ENCODE measurements at places on chromosomes 7 and 10.
A peak's percentile ranks its signal among the peaks of the same experiment; 100 is the strongest.

GRCh38 chr7:152477079-152477478, 41.3 kb upstream of the KMT2C start:
- DNase-seq = no peak

DNA sequence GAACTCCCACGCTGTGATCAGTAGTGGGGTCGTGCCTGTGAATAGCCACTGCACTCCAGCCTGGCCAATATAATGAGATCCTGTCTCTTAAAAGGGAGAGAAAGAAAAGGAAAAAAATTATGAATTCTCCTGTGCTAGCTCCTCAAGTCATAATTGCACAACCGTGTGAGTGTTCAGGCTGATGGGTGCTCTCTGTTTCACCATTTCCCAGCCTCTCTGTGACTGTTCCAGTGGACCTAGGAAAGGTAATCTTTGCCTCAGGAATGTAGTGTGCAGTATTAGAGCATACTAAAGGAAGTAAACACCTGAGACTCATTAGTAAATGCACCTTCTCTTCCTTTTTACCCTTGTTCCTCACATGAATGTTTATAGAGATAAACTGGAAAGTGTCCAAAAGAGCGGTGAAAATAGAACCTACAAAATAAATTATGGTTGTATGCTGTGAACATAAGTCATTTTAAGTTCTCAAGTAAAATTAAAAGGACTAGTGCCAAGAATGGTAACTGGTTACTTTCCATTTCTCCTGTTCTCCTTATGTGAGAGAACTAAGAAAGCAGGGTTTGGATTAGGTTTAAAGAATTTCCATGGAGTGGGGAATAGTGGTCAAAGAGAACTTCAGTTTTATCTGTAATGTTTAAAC, 42.7 kb downstream of the INPP5F start:
- DNase-seq = no peak

DNA sequence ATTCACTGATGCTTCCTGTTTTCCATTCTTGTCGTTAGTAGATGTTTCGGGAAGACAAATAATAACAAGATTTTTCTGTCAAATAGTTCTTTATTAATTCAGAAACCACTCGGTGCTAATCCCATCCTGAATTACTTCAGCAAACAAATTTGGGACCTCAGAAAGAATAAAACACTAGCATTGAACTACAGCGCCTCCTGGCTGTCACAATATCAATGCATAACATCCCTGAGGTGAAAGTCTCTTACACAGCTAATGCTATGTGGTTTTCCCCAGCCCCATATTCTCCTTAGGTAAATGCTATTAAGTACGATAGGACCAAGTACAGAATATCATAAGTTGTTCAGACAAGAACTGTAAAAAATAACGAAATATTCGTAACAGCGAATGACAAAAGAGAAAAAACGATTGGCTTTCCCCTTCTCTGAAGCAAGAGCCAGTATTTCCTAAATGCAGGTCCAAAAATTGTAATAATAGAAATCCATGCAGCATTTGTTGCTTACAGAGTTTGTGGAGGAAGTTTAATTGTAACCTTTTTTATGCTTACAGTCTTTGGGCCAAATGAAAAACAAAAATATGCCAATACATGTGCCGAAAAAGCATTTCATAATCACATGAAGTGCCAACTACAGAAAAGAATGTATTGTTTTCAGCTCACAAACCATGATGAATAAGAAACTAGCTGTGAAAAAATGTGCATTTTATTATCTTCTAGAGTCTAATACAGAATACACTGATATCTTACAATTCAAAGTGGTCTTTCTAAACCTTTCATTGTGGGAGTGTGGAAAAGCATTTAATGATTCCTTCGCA, 47.3 kb downstream of the MYPN start:
- DNase-seq = peak; percentile 36

DNA sequence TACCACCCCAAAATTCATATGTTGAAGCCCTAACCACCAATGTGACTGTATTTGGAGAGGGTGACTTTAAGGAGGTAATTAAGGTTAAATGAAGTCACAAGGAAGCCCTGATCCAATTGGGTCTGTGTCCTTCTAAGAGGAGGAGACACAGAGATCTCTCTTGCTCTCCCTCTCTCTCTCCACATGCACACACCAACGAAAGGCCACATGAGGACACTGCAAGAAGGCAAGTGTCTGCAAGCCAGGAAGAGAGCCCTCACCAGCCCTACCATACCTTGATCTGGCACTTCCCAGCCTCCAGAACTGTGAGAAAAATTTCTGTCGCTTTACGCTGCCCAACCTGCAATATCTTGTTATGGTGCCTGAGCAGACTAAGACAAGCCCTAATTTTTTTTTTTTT, 56.0 kb upstream of the NEBL start:
- DNase-seq = no peak

- DNase-seq = no peak
These were observed 55.7 kb downstream of the GSDME start for GRCh38 chr7:24701261-24702235.

DNA sequence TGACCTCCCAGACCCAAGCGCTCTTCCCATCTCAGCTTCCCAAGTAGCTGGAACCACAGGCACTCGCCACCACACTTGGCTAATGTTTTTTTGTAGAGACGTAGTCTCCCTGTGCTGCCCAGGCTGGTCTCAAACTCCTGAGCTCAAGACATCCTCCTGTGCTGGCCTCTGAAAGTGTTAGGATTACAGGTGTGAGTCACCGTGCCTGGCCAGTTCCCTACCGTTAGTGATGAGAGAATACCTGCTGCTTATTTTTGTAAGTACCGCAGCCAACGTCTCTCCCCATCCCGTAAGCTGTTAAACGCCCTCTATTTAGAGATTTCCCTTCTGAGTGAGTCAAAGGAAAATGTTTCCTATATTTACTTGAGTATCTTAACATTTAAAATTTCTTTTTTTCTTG, 38.5 kb upstream of the PDLIM1 start:
- DNase-seq = no peak

DNA sequence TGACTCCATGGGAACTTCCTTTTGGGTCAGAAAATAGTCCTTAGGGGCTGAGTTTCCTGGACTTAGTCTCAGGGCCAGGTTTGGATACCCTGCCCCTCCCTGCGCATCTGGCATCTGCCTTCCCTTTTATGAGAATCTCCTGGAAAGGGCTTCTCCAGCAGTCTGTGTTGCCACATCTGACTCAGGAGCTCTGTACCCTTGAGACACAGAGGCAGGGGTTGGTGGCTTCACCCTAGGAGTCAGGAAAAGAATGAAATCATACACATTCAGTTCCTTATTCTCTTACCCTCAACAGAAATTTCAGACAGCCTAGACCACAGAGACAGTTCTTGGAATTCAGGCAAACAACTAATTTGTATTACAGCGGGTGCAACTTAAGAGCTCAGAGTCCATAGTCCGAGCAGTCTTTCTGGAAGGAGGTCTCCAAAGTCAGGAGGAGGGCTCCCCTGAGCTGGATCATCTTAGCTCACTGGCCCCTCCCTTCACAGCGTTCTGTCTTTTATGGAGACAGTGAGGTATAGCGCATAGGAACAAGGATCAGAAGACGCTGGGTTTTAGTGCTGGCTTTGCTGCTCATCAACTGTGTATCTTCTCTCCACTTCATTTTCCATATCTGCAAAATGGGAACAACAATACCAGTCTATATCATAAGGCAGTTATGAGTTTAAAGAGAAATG, 3.0 kb upstream of the PLAU start:
- DNase-seq = no peak

GRCh38 chr10:87596351-87596750, 63.3 kb upstream of the PAPSS2 start:
- no peak for DNase-seq

DNA sequence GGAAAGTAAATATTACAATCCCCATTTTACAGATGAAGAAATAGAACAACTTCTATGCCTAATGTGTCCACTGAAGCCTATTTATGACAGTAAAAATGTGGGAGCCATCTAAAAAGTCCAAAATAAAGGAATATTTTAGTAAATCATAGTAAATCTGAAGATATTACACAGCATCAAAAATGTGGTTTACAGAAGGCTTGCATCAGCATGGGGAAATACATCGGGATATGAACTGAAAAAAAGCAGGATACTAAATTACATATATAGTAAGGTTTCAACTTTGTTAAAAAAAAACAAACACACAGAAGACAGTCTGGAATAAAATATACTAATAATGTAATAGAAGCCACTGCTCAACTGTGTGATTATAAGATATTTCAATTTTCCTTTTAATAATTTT, 20.8 kb downstream of the CPA1 start:
- DNase-seq = no peak

DNA sequence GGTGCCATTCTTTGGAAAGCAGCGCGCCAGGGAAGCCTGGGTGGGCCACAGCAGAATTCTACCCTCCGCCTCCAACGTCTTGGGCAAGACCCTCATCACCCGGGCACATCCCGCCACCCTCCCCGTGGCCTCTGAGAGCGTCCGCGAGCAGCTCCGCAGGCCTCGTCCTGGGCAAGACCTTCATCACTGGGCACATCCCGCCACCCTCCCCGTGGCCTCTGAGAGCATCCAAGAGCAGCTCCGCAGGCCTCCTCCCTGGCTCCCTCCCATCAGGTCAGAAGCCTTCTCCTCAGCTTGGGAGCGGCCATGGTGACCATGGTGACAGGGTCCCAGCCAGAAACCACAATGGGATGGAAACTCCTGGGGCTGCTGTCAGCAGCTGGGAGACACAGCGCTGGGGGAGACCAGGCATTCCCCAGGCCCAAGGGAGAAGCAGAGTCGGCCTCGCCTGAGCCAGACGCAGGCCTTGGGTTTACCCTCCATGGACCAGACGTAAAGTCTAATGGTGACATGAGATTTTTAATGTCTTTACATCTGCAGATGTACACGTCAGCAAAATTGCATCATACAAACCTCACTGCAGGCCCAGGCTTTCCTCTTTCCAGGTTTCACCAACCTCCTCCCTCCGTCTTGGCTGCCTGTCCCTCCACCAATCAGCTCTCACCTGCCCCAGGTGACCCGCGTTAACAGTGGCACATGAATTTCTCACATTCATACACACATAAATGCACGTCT, 55.1 kb upstream of the PPP2R2D start:
- no peak for DNase-seq
